ENCODE measurements at places on chromosomes 2 and 18.

DNA sequence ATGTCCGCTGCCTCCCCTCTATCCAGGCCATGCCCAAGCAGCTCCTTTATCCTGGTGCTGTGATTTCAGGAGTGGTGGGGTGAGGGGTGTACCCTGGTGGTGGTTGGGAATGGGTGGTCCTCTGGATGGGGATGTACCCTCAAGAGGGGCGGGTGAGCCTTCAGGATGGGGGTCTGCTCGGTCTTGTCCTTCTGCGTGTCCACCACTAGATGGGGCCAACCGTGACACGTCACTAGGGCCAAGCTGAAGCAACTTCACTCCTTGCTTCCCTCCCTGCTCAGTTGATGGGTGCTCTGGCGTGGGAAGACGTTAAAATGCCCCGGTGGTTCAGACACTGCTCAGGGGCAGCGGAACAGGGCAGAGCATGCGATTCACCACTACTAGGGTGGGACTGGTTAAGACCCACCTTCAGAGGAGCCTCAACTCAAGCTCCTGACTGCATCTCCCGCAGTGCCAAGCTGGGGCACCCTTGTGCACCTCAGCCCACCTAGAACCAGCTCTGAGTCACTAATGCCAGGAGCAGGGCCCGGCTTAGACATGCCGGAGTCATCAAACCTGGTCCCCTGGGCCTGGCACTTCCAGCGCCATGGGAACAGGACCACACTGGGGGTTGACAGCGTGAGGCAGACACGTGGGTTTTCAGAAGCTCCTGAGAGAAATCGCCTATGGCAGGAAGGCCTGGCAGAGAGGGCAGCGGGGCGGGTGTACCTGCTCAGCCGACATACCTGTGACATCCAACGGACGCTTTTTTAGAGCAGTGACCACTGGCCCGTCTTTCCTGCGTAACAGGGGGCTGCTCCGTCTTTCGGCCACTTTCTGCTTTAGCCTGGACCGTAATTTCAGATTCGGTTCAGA, 256.7 kb downstream of the HDAC4 start:
- DNase-seq, result peak; percentile 25

DNA sequence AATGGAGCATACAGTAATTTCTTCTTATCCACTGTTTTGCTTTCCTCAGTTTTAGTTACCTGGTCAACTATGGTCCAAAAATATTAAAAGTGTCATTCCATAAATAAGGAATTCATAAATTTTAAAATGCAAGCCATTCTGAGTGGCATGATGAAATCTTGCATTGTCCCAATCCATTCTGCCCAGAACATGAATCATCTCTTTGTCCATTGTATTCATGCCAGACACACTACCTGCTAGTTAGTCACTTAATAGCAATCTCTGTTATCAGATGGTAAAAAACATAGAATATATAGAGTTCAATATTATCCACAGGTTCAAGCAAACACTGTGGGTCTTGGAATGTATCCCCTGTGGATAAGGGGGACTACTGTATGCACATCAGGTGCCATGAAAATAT, 872.2 kb upstream of the NXPH2 start:
- peak; percentile 69 for DNase-seq

- DNase-seq, result peak; percentile 69
Observed at GRCh38 chr2:44171018-44171417, 2.3 kb downstream of the PPM1B start.

DNA sequence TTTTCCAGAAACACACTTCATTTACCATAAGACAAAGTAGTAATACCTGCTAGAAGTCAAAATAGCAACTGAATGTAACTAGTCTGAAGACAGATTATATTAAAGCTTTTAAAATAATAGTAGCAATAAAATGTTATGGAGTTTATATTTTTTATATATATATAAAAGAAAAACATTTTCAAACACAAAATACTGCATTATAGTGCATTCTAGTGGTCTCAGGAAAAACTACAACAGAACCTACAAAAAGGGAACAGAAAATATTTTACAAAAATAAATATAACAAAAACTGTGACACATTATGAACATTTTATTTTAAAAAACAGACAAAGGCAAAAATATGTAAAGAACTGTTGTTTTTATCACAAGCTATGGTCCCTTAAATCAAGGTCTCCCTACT, 48.0 kb downstream of the STRN start:
- DNase-seq, result peak; percentile 13

DNA sequence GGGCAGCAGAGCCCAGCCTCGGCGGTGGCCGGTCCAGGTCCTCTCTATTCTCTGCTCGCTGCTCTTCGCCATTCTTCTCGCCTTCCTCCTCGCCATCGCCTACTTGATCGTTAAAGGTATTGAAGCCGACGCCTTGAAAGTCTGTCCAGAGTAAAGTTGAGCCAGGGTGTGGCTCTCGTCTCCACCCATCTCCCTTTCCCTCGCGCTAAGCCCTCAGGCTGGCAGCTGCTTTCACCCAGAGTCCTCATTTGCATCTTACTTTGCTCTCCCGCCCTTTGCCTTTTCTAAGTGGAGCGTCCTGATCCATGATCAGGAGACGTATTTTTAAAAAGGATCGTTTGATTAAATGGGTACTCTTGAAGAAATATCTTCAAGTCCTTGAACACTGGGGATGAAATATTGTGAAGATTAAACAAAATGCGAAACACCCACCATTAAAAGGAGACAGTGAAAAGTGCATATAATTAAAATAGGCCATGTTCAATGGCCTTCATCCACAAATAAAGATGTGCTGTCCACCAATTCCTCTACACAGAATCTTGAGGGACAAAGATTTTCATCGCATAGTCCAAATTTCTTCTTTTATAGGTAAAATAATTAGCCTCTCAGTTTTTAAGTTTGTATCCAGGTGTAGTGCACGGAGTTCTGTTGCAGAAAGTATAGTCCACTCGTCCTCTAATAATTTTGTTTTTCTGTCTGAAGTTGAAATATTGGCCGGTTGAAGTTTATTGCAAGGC, 657 bp downstream of the ARL6IP6 start:
- peak; percentile 80 for DNase-seq
